Heart right ventricle (tissue), 16 donors: ENCODE measurements at places on chromosomes 1 and 21.

DNA sequence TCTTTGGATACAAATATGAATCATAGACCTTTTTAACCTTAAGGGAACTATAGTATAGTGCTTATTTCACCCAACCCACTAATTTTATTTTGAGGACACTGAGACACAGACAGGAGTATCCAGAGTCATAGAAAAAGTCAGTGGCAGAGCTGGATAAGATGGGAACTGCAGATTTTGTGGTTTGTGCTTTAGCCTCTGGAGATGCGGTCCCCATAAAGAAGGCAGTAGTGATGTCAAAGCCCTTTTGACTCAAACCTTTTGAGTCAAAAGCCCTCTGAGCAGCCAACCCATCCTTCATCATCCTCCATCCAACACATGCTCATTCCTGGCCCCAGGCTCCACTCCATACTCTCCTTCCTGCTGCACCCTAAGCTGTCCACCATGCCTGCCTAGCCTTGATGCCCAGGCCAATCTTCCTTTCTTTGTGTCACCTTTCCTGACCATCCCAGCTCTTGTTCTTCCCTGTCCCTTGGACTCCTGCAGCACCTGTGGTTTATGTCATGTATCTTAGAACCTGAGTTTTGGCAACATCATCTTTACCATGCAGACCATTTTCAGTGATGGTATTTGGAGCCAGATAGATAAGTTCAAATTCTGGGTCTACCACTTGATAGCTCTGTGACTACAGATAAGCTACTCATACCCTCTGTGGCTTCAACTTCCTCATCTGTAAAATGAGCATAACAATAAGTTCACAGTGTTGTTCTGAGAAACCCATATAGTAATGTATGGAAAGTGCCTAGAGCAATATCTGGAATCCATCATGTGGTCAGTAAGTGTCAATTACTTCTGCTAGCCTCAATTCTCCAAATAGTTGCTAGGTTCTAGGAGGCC lies 20.1 kb downstream of the SLAMF1 start:
- DNase-seq: no peak

- no peak for DNase-seq
These were observed 430.8 kb downstream of the DISC1 start for GRCh38 chr1:232057217-232057895.

GRCh38 chr1:177913762-177914540 lies 55.9 kb downstream of the SEC16B start:
- no peak for DNase-seq

GRCh38 chr1:212862111-212862690 lies 4.1 kb downstream of the FLVCR1 start:
- no peak for DNase-seq

DNA sequence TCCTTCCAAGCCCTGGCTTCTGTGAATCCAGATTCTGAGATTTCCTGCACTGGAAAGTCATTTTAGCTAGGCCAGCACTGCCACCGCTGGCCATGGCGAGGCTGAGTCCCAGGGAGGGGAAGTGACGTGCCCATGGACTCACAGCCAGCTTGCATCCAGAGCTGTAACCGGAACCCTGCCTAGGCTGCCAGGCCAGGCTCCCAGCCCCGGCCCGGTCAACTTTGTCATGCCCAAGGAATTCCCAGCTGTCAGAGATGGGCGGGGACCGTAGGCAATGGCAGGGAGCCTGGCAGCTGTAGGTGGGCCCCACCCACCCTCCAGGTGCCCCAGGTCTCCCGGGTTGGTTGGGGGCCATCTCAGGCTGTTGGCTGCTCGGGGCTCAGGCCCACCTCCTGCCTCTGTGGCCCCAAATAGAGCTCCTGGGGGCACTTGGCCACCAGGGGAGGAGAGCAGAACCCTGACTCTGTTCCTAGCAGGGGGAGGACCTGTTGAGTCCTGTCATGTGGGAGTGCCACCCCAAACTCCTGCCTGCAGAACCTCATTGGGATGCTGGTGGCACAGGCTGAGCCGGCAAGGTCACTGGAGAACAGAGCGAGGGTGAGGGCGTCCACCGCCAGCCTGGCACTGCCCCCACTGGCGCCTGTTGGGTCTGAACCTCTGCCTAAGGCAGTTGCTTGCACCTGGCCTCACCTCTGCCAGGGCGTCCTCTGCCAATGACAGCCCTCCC lies 57.8 kb downstream of the FOXO6 start:
- DNase-seq: peak; percentile 78

DNA sequence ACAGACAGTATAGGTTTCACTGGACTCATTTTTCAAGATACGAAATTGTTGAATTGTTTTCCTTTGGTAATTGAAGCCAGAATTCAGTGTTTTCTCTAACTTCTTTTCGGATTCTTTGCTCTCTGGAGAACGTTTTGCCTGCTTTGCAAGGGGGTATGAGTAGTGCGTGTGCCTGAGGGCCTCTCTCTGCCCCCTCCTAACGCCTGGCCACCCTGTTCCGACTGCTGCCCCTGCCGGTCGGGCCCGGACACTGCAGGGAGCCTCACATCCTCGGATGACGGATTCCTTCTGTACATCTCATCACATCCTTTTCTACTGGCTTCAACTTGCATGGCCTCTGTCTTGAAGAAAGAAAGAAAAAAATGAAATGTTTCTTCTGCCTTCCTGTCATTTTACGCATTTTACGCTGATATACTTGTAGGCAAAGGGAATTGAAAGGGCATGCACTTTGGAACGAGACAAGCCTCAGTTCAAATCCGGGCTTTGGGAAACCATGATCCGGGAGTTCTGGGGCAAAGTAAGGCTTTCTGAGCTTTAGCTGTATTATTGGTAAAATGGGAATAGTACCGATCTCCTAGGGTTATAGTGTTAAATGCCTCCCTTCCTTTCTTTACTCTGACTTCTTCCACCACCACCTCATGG lies 65.1 kb downstream of the DISC1 start:
- DNase-seq: peak; percentile 21
